ENCODE measurements at places on chromosomes 6 and 20.

DNA sequence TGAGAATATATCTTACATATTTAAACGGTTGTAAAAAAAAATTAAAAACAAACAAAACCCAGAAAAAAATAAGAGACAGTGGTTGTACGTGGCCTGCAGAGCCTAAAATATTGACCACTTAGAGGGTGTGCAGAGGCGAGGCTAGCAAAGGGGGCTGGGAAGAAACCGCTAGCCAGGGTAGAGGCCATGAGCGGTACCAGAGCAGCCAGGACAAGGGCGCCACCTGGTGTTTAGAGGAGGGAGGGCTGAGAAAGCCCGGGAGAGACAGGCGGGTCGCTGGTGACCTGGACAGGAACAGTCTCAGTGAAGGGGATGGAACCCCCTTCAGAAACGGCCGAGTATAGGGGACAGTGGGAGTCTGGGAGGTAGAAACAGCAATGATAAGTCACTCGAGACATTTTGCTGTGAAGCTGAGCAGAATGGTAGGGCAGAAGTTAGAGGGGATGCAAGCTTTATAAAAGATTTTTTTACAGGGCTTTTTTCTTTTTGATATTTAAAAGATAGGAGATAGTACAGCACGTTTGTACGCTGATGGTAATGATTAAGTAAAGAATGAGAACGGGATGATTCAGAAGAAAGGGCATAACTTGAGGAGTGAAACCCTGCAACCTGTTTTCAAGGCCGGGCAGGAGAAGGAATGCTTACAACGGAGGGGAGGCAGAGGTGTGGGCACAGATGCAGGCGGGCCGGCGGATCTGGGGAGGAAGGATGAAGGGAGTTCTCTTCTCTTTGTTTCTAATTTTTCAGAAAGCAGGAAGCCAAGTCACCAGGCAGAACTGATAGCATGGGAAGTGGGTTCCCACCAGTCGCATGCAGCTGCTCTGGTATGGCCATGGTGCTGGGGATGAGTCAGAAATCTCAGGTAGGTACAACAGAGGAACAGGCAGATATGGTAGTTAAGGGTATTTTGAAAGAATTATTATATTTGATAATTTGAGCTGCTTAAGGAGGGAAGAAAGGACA is 76.2 kb downstream of the FAM229B start:
- peak; percentile 75 for DNase-seq

DNA sequence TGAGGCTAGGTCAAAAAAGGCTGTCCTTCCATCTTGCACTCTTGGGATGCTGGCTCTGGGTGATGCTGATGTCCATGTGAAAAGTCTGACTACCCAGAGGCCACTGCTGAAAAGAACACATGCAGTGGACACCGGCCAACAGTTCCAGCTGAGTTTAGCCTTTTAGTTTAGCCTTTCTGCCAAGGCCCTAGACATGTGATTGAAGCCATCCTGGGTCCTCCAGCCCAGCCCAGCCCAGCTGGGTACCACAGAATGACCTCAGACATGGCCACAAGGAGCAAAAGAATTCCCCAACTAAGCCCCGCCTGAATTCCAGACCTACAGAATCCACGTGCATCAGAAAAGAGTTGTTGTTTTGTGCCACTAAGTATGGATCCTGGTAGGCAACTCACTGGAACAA is 17.4 kb downstream of the PIGT start:
- peak; percentile 16 for DNase-seq

DNA sequence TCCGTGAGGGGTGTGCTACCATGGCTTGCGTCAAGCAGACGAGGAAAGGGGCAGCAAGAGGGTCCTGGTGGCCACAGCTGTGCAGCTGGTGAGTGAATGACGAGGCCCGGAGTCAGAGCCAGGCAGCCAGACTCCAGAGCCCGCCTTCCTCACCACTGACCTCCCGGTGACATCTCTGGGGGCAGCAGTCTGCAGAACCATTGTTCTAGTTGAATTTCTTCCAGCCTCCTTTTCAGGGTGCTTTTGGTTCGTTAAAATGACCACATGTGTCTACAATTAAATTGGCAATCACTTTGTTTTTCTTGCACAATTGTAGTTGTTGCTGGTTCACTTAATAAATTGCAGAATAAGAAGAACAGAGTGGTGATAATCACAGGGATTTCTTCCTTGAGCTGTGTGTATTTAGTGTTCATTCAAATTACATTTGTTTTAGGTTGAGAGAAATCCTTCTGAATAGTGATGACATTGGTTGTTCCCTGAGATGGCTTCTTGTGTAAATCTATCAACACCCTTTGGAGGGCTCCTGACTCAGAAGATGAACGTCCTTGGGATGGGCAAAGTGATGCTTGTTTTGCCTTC is 96.4 kb downstream of the TULP4 start:
- DNase-seq: peak; percentile 45

- no peak for DNase-seq
Measured at GRCh38 chr20:19652591-19653026, 105.4 kb upstream of the RIN2 start.

- peak; percentile 28 for DNase-seq
Measured at GRCh38 chr6:76518443-76518842, 446.0 kb upstream of the IMPG1 start.

GRCh38 chr6:1729133-1729749 is 119.5 kb downstream of the FOXC1 start:
- no peak for DNase-seq

DNA sequence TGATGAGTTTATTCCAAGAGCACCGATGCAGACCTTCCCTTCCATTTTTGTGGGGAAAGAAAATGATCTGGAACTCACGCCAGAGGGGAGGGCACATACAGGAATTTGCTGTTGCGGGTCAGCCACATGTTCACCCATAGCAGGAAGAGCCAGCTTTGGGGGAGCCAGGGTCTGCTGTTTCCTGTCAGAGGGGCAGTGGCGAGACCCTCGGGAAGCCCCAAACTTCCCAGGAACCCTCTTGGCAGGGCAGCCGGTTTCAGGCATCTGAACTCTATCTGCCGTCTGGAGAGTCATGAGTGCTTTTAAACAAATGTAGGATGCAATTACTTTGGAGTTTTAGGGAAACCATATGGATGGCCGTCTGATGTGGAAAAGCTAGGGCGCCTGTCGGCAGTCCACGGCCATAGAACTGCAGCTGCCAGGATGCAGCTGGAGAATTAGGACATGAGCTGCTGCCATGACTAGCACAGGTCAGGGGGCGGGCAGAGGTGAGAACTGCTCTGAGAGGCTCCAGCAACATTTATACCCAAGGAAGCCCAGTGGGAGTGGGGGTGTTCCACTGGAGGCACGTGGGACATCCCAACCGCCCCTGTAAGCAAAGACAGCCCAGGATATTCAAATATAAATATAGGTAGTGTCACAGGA is 14.8 kb upstream of the SERPINB9 start:
- DNase-seq: no peak

DNA sequence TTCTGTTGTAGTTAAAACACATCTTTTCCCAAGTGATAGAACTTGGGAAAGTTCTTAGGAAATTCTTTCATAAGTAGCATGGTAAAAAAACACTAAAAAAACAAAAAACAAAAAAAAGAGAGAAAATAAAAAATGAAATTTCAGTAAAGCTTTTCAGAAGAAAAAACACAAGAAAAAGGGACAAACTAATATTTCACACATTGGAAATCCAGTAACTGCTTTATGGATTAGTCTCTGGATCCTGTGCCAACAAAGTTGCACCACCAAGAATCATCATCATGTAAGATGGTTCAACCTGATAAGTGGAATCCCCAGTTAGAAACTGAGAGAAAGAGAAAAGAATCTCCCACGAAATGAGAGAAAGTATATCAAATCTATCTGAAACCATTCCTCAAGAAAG is 144.2 kb downstream of the GMDS start:
- no peak for DNase-seq

DNA sequence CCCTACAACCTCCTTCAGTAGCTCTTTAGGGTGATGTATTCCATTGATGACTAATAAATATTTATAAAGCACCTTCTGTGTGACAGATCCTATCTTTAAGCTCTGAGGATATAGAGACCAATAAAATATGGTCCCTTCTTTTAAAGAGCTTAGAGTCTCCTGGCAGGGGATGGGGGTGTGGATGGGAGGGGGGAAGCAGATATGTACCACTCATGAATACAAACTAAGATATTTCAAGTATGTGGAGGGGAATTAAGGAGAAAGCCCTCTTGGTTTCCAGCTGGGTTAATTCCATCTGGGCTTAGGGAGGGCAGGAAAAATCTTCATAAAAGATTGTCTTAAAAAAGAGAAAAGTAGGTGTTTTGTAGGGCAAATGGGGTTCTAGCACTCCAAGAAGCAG is 21.6 kb upstream of the FBXO9 start:
- peak; percentile 77 for DNase-seq

DNA sequence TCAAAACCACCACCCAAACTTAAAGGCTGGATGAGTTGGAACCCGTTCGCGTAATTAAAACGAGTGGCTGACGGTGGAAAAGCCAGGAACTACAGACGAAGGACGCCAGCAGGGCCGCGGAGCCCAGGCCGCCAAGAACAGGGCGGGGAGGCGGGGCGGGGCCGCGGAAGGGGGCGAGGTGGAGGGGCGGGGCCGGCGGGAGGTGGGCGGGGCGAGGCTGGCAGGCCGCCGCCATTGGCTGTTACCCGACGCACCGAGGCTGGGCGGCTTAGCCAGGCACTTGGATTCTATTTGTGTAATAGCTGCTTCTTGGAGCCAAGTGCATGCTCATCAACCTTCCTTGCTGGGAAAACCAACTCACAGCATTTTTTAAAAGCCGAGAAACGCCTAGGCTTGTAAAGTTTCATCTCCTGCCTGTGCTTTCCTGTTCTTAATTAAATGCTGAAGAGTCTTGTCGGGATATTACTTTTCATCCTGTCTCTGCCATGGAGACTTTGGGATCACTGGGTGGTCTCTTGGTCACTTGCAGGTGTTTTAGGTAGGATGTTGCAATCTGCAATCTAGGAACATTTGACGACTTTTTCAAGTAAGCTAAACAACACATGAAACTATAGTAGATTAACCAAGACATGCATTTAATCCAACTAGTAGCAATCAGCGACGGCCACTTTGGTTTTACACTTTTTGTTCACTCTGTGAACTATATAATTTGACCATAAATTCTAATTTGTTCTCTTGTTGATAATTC is 245.0 kb downstream of the ARID1B start:
- DNase-seq: peak; percentile 88

GRCh38 chr6:138562691-138563090 is 63.4 kb upstream of the NHSL1 start:
- DNase-seq: no peak

- DNase-seq: no peak
Measured at GRCh38 chr20:57398231-57398821, 7.1 kb downstream of the RBM38 start.

- no peak for DNase-seq
Measured at GRCh38 chr20:1003920-1004697, 2.0 kb upstream of the RSPO4 start.

GRCh38 chr6:159170999-159171712 is 2.0 kb downstream of the FNDC1 start:
- peak; percentile 56 for DNase-seq

DNA sequence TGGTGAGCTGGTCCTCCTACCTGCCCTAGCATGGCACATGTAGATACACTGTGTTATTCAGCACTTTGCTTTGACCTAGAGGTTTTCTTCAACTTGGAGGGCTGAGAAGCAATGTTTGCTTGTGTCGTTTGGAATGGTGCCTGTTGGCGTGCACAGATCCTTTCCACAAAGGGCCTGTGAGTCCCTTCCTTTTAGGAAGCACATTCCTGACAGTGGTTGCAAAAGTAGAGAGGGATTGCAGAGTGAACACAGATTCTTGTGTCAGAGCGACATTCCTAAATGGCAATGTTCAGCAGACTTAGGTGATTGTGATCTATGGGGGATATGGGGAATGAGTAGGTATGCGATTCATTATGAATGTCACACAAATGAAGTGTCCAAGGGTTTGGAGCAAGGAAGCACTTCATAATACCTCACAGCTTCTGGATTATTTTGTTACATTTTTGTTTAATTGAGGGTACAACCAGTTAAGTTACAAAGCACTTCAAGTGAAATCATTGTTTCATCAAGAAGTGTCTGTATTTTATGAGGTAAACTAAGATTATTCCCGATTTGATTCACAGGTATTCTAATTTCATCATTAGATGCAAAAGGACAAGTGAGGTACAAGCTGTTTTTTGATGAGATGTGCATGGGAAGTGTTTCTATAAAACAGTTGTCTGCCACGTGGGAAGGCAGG is 713 bp upstream of the RNF144B start:
- DNase-seq: no peak

GRCh38 chr6:54493138-54493537 is 184.9 kb downstream of the TINAG start:
- peak; percentile 84 for DNase-seq

DNA sequence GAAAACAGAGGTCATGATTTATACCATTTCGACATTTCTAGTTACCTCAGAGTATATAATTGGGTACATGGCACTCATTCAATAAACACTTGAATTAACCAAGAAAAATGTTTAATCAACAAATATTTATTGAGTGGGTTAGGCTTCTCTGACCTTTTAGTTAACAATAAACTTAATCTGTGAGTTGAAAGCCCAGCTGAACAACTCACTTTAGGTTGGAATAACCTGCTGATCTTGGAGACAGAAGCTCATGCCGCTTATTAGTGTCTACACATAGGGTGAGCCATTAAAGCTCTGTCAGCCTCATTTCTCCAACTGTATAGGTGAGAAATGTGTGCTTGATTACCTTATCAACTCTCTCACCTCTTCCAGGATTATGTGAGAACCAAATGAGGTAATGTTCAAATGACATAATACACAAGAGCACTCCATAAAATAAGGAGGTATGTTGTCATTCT is 98.2 kb upstream of the DTNBP1 start:
- no peak for DNase-seq

DNA sequence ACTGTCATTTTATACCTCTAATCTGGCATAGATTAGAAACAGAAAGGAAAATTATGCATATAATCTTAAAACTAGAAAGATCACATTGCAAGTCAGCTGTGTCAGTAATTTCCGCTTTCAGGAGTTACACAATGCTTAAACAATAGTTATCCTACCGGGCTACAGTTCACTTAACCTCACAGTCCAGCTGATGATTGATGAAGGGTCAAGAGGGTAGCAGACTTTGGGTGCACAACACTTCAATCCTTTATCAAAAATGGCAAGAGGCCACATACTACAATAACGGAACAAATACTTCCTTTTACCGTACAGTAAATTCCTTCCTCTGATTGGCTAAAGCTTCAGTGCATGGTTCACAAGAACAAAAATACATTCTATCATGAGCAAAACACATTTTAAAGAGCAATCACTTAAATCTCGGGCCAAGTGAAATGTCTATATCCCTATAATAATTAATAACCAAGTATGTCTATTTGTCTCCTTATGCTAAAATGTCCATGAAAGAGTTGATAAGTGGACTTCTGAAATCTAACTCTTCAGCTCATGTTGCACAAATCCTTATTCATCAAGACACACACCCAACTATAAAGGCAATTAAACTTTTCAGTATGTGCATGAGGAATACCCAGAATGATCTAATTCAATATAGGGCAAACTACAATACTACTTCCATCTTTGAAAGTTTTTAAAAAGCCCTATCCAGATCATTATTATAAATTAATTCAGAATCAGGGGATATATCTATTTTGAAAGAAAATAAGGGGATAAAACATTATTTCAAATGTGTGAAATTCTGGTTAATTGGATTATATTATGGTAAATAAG is 76.8 kb downstream of the HIVEP2 start:
- no peak for DNase-seq
